Hematopoietic multipotent progenitor cell treated with erythropoietin and hydrocortisone succinate and interleukin-3 and kit ligand, for 6 days (in vitro differentiated cells): ENCODE measurements at places on chromosomes 5 and 9.

- peak; percentile 66 for DNase-seq
Observed at GRCh38 chr9:2018764-2019558, 3.8 kb downstream of the SMARCA2 start.

DNA sequence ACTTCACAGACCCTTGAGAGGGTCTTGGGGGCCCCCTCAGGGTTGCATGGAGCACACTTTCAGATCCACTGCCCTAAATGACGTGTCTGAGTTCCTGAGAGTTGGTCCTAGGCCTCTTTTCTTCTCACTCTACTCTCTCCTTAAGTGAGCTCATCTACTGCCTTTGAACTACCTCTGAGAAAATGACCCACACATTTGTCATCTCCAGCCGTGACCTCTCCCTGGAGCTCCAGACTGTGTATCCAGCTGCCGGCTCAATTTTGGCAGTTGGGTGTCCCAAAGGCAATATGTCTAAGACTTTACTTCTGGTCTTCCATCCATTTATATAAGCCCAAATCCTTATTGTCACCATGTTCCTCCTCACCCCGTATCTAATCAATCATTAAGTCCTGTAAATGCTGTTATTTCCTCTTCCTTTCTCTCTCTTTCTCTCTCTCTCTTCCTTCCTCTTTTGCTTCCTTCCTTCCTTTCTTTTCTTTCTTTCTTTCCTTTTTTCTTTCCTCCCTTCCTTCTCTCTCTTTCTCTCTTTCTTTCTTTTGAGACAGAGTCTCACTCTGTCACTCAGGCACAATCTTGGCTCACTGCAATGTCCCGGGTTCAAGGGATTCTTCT, 51.2 kb upstream of the HSPA9 start:
- no peak for DNase-seq

- peak; percentile 73 for DNase-seq
Observed at GRCh38 chr5:82100303-82101077, 128.7 kb downstream of the ATG10 start.

DNA sequence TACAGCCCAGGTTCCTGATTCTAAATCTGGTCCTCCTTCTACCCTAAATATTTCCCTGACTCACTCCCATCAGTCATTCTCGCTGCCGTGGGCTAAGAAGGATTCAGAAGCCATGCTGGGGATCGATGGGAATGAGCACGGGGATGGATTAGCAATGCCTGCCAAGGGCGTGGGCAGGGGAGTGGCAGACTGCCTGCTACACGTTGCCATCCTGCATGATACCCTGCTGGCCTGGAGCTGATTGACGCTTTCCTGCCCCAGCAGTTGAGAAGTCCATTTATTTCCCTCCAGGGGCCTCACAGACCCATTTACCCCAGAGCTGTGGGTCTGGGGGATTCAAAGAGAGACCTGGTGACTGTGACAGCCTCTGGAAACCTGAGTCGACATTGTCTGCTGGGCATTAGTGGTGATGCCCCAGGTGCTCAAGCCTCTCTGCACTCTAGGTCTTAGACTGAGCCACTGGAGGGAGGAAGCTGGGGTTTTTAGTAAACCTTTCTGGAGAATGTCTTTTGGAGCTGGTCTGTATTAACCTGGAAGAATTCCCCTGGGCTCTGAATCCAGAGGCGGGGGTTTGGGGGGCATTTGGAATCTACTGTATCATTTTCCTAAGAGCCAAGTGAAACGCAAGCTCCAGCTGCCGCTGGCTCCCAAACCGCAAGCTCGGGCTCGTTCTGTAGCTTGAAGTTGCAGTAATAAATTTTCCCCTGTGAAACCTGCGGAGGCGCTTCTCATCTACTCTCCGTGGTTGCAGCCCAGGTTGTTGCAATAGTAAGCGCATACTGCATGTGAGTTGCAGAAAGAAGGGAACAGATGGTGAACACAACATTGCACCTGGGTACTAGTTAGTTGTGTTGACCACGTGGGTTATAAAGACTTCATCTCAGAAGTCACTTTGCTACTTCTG, 76.3 kb upstream of the RAPGEF1 start:
- DNase-seq: no peak

GRCh38 chr5:93660677-93661076, 77.7 kb downstream of the NR2F1 start:
- no peak for DNase-seq

DNA sequence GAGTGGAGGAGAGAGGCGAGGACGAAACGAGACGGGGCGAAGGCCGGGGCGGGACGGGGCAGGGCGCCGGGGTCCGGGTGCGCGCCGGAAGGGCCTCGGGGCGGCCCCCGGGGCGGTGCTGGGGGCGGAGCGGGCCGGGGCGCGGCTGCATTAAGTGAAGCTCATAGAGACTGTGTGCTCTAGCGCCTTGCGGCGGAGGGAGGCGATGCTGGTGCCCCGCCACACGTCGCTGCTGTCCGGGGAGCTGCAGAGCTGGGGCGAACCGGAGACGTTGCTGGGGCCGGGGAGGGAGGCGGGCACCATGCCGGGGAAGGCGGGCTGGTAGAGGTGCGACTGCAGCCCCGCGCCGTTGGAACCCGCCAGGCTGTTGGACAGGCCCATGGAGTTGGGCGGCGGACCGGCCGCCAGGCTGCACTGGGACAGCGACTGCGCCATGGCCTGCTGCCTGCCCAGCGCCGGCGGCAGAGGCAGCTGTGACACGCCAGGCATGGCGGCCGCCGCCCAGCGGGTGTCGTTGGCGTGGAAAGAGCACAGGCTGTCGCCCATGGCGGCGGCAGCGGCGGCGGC, 8.3 kb downstream of the OTP start:
- DNase-seq: peak; percentile 79

- DNase-seq: no peak
Observed at GRCh38 chr5:21688655-21689054, 1164.5 kb downstream of the CDH12 start.

- no peak for DNase-seq
Observed at GRCh38 chr5:132469380-132470009, 21.1 kb downstream of the IRF1 start.

GRCh38 chr9:36877239-36877638, 156.8 kb downstream of the PAX5 start:
- DNase-seq: no peak

GRCh38 chr5:30099634-30100033, 1093.9 kb upstream of the CDH6 start:
- DNase-seq: no peak
